ENCODE measurements at places on chromosomes 6 and 20. TPM values are rescaled to one million over a fixed set of nuclear protein-coding genes. Genes with fewer than 3 reads are reported as not detected.

GRCh38 chr20:14604143-14604542, 266.7 kb upstream of the FLRT3 start:
- DNase-seq = no peak

Gene GCM1
- polyA plus RNA-seq = not detected

DNA sequence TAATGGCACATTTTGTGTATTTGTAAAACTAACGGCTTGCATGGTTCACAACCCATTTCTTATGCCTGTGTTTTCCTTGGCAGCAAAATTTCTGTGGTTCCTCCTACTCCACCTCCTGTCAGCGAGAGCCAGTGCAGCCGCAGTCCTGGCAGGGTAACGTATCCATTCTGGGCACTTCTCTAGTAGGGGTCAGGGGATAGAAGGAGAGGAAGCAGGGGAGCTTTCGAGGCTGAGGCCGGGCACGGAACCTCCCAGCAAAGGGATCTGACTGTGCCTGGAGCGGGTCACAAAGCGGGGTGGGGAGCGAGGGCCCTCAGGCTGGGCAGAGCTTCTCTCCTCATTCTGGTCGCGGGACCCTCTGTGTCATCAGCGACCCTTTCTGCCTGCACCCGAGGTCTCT, 58.4 kb downstream of the SYTL3 start:
- no peak for DNase-seq

Gene SSTR4
- polyA plus RNA-seq = not detected

- peak; percentile 51 for DNase-seq
Observed at GRCh38 chr6:47111685-47112084, 69.6 kb upstream of the ADGRF1 start.

Gene SALL4
- 122 TPM for polyA plus RNA-seq

GRCh38 chr6:3697609-3698008, 53.9 kb downstream of the PXDC1 start:
- DNase-seq = no peak

DNA sequence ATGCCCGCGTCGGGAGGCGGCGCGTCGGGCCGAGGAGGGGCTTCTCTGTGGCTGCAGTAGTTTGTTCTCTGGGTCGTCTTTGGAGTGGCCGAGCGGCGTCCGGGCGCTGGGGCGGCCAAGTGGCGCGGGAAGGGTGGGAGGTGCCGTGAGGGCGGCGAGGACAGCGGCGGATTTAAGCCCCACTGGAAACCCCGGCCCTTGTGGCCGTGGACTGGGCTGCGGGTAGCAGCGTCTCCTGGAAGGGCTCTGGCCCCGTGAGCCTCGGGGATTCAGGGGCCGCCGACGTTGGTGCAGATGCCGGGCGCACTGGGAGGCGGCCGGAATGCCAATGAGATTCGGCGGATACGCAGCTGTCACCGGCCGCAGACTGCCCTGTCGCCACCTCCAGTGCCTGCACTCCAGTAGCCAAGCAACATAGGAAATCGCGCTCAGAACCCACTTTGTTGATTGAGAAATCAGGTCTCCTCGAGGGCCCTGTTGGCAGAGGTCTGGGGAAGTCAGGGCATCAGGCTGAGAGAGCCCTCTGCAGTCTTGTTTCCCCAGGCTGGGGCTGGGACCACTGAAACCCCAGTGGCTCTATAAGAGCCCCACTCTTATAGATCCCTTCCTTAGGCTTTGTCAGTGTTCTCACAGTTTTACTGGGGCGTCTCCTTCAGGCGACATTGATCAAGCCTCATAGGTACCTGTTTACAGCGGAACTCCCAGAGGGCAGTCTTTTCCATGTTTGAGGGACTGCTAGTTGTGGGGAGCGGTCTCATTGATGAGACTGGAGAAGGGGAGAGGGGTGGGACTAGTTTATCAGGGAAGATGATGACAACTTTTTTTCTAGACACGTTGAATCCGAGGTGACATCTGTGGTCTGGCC, 642 bp downstream of the GZF1 start:
- DNase-seq = peak; percentile 68

- DNase-seq = no peak
Observed at GRCh38 chr6:126050795-126051194, 64.5 kb downstream of the TRMT11 start.

Gene CST1
- polyA plus RNA-seq = 4.0 TPM

- no peak for DNase-seq
Observed at GRCh38 chr20:36644706-36645095, 1.3 kb downstream of the SLA2 start.

DNA sequence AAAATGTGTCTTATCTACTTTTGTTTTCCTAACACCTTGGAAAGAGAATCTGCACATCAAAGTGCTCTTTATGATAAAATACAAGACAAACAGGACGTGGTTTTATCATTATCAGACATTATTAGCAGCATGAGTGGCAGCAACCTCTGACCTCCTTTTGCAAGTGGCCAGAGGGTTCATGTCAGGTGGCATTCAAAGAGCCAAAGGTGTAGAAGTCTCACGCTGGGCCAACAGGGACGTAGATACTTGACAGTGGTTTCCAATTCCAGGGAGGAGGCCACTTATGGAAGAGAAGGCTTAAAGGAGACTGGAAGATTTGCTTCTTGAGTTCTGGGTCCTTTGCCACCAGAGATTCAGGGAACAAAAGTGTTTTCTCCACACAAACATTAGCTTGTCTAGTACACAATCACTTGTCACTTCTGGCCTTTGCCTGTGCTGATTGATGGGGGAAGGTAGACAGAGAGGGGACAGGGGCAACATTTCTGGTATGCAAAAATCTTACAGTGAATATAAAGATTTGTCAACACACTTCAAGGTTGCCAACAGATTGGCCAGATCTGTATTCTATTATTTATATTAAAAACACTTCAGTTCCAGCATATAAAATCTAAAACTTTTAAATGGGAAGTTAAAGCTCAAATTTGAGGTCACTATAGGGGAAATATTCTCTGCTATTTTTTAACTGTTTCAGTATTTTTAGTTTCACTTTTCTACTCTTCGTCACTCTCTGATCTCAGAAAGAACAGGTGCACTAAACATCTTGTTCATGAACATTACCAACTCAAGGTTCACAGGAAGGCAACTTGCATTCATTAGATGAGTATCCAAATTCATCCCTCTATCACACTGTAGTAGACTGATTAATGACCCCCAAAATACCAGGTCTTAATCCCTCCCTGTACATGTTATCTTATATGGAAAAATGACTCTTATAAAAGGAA, 52.1 kb upstream of the FBXO30 start:
- DNase-seq = no peak

DNA sequence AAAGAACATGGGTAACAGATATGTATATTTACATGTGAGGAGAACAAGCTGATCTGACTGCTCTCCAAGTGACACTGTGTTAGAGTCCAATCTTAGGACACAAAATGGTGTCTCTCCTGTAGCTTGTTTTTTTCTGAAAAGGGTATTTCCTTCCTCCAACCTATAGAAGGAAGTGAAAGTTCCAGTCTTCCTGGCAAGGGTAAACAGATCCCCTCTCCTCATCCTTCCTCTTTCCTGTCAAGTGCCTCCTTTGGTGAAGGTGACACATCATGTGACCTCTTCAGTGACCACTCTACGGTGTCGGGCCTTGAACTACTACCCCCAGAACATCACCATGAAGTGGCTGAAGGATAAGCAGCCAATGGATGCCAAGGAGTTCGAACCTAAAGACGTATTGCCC, 5.2 kb downstream of the HFE start:
- DNase-seq = no peak

DNA sequence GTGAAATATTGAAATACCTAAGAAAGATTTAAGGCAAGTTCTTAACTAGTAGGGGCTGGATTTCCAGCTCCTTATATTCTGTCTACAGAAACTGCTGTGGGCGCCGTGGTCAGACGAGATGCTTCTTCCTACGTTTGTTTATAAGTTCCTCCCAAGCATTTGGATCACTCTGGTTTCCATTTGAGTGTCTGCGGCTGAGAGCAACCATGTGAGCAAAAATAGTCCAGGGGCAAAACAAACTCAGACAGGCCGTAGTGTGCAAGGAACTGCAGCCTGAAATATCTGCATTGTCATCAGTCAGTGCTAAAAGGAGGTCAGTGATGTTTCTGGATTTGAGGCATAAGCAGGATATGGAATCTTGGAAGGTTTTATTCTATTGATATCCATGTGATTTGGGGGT, 485.9 kb upstream of the JAG1 start:
- DNase-seq = no peak

DNA sequence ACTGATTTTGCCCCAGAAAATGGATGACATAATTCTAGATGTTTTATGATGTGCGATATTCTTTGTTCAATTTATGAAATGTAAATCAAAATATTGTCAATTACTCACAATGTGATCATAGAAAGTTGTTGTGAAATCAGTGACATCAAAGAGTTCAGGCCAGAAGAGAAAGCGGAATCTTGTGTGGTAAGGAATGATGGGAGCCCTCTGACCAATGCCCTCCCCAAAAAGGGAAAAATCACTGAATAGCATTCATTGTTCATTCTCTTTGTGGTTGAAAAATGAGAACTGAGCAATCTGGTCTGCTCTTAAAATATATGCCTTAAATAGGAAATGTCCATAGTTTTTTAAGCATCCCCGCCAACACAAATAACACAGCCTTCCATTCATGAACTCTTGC, 247.1 kb upstream of the GRIK2 start:
- DNase-seq = no peak

DNA sequence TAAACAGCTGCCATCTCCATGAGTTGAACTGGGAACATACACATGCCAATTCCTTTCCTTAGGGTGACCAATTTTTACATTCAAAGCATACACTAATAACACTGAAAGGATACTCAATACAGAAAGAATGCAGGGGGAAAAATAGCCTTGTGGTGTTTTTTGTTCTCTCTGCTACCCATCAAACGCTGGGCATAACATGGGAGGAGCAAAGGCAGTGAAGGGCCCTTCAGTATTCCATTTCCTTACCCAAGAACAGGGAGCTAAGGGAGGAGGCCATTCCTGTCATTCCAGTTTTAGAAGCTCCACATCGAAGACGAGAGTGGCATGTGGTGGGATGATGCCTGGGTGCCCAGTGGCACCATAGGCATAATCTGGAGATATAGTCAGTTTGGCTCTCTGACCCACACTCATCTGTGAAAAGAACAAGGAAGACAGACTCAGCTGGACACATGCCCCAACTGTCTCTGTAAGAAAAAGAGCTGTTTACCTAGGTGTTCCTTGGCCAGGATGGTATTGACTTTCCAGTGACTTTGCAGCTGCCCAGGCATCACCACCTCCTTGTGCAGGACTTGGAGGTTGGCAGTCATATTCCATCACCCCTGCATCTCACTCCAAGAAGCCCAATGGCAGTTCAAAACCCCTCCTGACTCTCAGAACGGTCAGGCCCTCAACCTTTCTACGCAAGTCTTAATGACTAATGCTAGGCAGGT, 20.9 kb downstream of the FKBP1A start:
- no peak for DNase-seq

GRCh38 chr6:2783188-2783963, 18.2 kb downstream of the WRNIP1 start:
- peak; percentile 67 for DNase-seq

GRCh38 chr6:149230712-149231460, 86.6 kb upstream of the TAB2 start:
- DNase-seq = no peak

DNA sequence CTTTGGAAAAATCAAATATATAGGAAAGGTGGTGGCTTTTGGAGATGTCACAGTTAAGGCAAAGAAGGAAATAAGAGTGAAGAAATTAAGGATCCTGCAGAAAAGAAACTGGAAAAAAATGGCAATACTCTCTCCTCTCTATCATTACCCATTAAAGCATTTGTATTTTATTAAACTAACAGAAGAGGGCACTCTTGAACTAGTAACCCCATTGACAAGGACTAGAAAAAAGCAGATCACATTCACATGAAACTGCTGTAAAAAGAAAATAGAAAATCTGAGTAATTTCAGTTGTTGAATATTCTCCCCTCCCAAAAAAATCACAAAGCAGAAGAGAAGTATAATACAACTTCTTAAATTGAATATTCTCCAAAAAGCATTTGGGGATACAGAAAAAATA, 104.1 kb upstream of the SLC35B3 start:
- peak; percentile 34 for DNase-seq

Gene SNAP91
- 1.2 TPM for polyA plus RNA-seq

- peak; percentile 31 for DNase-seq
Observed at GRCh38 chr20:54174457-54175175, 830 bp upstream of the CYP24A1 start.

DNA sequence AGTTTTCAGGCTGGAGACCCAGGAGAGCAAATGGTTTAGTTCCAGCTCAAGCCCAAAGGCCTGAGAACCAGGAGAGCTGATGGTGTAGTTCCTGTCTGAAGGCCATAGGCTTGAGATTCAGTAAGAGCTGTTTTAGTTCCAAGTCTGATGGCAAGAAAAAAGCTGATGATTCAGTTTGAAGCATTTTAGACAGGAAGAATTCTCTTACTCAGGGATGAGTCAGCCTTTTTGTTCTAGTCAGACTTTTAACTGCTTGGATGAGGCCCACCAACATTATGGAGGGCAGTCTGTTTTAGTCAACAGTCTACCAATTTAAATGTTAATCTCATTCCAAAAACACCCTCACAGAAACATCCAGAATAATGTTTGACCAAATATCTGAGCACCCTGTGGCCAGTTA, 2.5 kb downstream of the ZSCAN26 start:
- no peak for DNase-seq

GRCh38 chr6:14472986-14473337, 355.4 kb downstream of the CD83 start:
- DNase-seq = no peak

- DNase-seq = peak; percentile 67
Observed at GRCh38 chr6:11805259-11806053, 26.9 kb upstream of the ADTRP start.

DNA sequence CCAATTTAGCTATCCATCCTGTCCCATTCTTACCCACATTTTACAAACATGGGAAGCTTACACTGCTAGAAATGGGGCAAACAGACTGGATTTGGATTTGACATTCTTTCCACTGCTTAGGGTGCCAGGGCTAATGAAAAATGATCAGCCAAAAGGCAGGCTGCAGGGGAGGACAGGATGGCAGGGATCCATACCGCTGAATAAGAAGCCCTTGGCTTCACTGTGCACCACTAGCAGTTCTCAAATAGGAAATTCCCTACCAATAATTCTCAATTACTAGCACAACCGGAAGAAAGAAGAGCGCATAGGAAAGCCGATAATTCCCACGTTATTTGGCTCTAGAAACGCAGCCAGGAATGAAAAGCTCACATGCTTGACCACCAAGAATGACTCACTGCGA, 73.1 kb downstream of the NDUFAF5 start:
- no peak for DNase-seq

DNA sequence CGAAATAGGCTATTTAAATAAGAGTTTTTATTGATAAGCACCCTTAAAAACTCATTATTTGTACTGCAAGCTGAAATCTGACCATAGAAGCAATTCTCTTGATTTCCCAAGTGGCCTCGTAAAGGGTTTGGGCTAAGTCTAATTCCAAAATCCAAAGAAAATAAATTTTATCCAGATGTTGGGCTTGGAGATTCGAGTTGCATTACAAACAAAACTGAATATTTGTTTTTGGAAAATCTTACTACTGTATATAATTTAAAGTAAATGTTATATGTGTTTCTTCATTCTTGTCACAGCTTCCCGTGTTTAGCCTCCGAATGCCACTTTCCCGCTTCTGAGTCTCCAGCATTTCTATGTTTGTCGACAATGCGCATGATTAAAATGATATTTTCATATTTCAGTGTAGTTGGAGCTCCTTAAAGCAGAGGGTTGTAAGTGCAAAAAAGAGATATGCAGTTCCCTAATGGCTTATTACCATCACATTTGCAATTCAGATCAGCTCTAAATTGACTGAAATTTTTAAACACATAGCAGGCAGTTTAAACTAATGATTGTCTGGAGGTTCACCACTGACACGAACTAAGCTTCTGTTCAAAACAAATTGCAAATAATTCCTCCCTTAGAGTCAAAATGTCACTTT, 47.0 kb downstream of the PRL start:
- no peak for DNase-seq

All from GM23338 (cell line).